ENCODE measurements at places on chromosomes 2 and 18.

- DNase-seq: no peak
Measured at GRCh38 chr18:43964666-43965065, 687.4 kb upstream of the SYT4 start.

- no peak for DNase-seq
Measured at GRCh38 chr2:45925636-45926366, 274.3 kb downstream of the PRKCE start.

GRCh38 chr18:63320975-63321265 lies 1.4 kb upstream of the BCL2 start:
- DNase-seq: no peak

- DNase-seq: no peak
Measured at GRCh38 chr2:195559431-195559914, 97.6 kb upstream of the SLC39A10 start.

GRCh38 chr2:229980431-229981184 lies 58.3 kb downstream of the FBXO36 start:
- peak; percentile 58 for DNase-seq

- peak; percentile 70 for DNase-seq
Measured at GRCh38 chr2:95350368-95350767, 52.1 kb upstream of the FAHD2A start.

DNA sequence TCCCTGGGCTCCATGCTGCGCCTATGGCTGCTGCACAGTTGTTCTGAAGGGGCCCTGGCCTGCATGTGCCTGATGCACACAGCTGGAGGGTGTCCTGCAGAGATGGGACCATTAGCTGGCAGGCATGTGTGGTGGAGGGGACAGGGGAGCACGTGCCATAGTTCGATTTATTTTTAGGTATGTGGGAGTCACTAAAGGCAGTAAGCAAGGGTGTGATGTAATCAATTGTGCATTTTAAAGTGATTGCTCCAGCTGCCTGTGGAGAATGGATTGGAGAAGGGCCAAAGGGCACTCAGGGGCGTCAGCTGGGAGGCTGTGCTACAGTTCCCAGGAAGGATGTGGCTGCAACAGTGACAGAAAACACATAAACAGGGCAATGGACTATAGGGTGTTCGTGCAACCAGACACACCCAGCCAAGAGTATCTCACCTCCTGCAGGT lies 205.1 kb downstream of the ARL4C start:
- no peak for DNase-seq

DNA sequence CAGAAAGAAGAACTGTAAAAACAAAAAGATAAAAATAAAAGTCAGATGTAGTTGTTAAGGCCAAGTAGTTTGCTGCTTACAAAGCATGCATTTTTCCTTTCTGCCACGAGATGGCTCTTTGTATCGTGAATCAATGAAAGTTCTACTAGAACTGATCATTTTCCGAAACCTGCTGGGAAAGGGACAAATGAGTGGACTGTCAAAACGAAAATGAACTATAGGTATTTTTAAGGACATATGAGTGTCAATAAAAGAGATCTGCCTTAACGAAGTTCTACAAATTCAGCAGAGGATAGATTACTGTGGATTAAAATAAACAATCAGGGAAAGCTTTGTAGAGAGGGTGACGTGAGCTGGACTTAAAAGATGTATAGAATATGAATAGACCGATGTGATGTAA lies 15.0 kb upstream of the ELOA2 start:
- DNase-seq: peak; percentile 26

DNA sequence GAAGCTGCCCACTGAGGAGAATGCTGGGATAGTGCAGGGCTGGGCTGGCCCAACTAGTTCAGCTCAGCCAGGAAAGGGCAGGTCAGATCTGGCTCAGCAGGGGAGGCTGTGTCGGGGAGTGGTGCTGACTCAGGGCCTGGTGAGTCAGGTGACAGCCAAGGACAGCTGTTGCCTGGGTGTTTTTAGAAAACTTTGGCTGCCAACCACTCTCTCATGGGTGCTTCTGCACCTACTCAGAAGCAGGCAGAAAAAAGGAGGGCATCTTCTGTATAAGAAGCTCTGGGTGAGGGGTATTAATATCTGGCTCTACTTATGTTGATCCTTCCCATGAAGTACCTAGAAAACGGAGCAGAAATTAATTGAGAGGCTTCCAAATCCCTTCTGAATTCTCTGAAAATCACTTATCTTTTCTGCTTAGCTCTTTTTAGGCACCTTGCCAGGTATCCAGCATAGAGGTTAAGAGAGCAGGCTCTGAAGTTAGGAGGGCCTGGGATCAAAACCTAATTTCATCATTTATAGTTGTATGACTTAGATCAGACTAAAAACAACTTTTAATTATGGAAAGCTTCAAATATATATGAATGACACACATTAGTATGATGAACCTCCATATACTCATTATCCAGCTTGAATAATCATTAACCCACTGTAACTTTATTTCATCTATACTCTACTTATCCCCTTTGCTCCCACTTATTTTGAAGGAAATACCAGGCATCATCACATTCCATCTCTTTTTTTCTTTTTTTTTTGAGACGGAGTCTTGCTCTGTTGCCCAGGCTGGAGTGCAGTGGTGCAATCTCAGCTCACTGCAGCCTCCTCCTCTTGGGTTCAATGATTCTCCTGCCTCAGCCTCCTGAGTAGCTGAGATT lies 15.5 kb upstream of the RAB10 start:
- DNase-seq: peak; percentile 94

- DNase-seq: no peak
Measured at GRCh38 chr2:120934574-120935338, 199.1 kb downstream of the GLI2 start.

- DNase-seq: no peak
Measured at GRCh38 chr18:56975276-56975675, 171.6 kb upstream of the BOD1L2 start.
